Naive thymus-derived CD8-positive, alpha-beta T cell (primary cell): ENCODE measurements at places on chromosomes 2 and 18.

DNA sequence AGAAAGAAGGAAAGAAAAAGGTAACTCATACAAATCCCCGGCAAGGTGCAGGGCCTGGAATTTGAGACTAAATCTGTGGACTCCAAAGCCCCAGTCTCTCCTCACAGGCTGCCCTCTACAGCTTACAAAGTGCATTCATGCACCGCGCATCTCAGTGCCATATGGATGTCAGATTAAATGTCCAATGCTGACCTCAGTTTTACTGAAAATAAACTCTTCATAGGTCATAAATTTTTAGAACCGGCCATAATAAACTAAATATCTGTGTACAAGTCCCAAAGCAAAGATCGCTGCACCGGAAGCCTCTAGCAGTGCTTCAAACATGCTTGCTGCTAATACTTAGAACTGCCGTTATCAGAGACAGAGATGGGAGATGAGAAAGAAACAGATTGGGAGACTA lies 17.7 kb downstream of the ST6GAL2 start:
- no peak overlapping the region for H3K4me3 ChIP-seq
- DNase-seq = no peak
- no peak overlapping the region for H3K27ac ChIP-seq
- peaks cover 9% of the 10 kb centered on the region for H3K27me3 ChIP-seq
- no peaks in the 10 kb centered on the region for H3K4me1 ChIP-seq

GRCh38 chr2:238409341-238410199 lies 17.2 kb upstream of the ASB1 start:
- no peak for DNase-seq
- H3K27me3 ChIP-seq = no peaks in the 10 kb centered on the region
- peaks cover 11% of the 10 kb centered on the region for H3K4me1 ChIP-seq
- H3K4me3 ChIP-seq = no peak overlapping the region
- no peaks in the 10 kb centered on the region for H3K36me3 ChIP-seq

- no peak for DNase-seq
- H3K27ac ChIP-seq = no peak overlapping the region
- H3K36me3 ChIP-seq = no peaks in the 10 kb centered on the region
- peaks cover 1% of the 10 kb centered on the region for H3K27me3 ChIP-seq
- no peaks in the 10 kb centered on the region for H3K4me1 ChIP-seq
- H3K4me3 ChIP-seq = no peak overlapping the region
These were observed 541.1 kb downstream of the SATB2 start for GRCh38 chr2:198916548-198917080.

DNA sequence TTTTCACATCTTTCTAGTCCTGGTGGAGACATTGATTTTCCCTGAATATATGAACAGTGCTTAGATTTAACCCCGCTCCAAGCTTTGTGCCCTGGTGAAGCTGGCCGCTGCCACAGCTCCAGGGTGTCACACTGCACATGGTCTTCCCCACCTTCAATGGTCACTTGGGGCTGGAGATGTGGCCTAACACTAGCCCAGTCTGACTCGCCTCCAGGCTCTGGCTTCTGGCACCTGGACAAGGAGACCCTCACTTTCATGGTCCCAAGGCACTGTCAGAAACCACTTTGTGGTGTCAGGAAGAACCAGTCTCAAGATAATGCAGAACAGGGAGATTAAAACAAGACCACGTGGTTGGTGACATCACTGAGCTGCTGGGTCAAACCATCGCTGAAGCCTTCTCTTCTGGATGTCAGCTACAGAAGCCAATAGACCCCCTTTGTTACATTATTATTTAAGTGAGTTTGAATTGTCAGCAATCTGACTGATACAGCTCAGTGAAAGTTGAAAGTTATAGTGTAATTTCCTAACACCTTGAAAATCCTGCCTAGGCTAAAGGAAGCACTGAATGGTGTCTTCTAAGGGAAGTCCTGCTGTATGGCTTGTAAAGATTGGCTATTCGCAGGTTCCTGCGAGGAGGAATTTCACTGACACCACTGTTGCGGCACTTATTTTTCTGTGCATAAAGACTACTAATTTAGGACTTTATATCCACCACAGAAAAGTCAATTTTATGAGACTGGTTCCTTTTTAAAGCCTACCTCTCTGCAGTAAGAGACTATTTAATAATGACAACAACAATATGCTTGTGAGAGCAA lies 55.0 kb upstream of the CTDP1 start:
- H3K27ac ChIP-seq = no peak overlapping the region
- H3K36me3 ChIP-seq = no peaks in the 10 kb centered on the region
- H3K4me3 ChIP-seq = no peak overlapping the region
- no peaks in the 10 kb centered on the region for H3K27me3 ChIP-seq

DNA sequence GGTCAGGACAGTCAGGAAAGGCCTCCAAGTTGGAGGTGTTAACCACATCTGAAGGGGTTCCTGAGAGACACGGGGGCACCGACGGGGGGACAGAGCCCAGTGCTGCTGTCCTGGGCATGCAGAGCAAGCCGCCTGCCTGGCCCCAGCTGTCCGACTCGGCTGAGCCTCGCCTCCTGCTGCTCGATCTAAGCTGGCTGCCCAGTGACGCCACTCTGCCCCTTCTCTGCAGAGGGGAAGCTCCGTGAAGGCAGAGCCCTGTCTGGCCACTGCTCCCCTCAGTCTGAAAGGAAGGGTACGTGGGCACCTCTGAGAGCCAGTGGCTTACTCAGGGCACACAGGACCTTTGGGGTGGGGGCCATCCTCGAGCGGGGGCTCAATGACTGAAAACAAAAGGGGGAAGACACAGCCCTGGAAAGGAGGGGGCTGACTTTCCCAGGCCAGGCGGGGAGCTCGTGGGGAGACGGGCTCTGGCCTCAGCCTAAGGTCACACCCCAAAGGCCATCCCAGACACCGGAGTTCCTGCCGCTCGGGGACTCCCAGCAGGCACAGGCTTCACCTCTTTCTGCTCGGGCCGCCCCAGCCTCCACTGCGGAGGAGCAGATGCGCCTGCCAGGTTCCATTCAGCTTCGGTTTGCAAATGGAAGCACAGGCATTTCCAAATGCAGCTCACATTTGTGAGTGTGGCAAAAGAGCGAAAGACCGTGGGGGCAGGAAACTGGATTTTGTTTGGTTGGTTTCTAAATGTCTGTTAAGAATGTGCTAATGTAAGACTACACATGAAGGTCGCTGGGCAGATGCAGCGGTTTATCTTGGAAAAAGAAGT lies 136.9 kb downstream of the HDAC4 start:
- H3K27ac ChIP-seq = peak overlapping the region; percentile 95
- no peaks in the 10 kb centered on the region for H3K27me3 ChIP-seq
- no peaks in the 10 kb centered on the region for H3K36me3 ChIP-seq
- no peak for DNase-seq

DNA sequence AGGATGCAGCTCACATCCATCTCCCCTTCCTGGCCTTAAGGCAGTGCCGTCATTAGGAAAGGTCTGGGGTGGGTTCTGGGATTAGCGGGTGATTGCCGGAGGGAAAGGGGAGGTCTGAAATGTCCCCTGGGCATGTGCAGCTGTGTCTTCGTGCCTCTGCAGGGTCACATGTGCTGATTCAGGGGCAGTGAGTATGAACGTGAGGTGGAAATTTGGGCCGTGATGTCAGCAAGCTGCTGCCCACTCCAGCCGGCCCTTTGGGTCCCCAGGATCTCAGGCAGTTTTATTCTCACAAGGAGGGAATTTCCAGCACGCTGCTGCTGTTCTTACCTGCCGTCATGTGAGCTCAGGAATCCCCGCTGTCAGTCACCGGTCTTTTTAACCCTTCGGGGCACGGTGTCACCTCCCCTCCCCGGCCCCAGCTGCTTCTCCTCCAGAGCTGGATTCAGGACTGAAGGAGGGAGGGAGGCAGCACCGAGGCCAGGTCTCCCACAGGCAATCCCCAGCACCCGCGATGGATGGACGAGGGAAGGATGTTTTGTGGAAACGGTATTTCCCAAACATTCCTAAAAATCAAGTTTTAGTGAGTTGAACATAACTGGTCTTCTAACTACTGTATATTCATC lies 23.5 kb downstream of the GPR35 start:
- DNase-seq = no peak
- H3K4me3 ChIP-seq = no peak overlapping the region
- peaks cover 26% of the 10 kb centered on the region for H3K27me3 ChIP-seq
- H3K36me3 ChIP-seq = no peaks in the 10 kb centered on the region
- H3K4me1 ChIP-seq = peaks cover 11% of the 10 kb centered on the region

- no peak overlapping the region for H3K27ac ChIP-seq
- peaks cover 18% of the 10 kb centered on the region for H3K27me3 ChIP-seq
- H3K4me1 ChIP-seq = no peaks in the 10 kb centered on the region
- DNase-seq = no peak
These were observed 53.5 kb upstream of the TGFA start for GRCh38 chr2:70607121-70607561.

- no peak overlapping the region for H3K27ac ChIP-seq
- no peak overlapping the region for H3K4me3 ChIP-seq
- DNase-seq = no peak
- peaks cover 7% of the 10 kb centered on the region for H3K27me3 ChIP-seq
- H3K4me1 ChIP-seq = no peaks in the 10 kb centered on the region
These were observed 44.0 kb downstream of the ACKR3 start for GRCh38 chr2:236613612-236614011.

DNA sequence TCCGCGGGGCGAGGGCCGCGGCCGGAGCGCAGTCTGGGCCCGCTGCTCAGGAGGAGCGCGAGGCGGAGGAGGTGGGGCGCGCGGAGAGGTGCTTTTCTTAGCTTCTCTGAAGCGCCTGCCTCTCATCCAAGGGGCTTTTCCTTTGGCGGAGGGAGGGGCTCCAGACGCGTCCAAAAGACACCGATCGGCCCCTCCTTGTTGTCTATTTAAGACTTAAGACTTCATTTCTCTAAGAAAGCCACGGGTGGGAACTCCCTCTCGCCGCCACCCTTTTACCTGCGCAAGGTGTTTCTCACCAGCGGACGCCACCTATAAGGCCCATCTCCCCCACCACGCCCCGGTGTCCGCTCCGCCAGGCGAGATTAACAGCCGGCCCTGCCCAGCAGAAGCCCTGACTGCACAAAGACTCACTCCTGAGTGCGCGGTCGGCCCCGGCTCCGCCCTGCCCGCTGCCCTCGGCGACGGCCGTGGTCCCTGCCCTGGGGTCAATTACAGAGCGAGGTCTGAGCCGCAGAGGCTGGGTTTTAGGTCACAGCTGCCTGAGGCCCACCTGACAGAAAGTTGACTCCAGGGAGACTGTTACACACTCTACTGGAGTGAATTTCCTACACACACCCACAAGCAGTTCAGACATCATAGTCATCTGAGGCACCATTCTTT lies at the start of gene DSC2:
DSC2 (minus strand) TSS at position 397 of the 660 bp plus-strand sequence. CDS start 450 bp downstream, outside the sequence.
- no peaks in the 10 kb centered on the region for H3K4me1 ChIP-seq
- no peak for DNase-seq
- H3K27me3 ChIP-seq = peaks cover 46% of the 10 kb centered on the region
- H3K36me3 ChIP-seq = no peaks in the 10 kb centered on the region
- no peak within 1 kb of the TSS for H3K27ac ChIP-seq
- H3K4me3 ChIP-seq = no peak within 1 kb of the TSS

DNA sequence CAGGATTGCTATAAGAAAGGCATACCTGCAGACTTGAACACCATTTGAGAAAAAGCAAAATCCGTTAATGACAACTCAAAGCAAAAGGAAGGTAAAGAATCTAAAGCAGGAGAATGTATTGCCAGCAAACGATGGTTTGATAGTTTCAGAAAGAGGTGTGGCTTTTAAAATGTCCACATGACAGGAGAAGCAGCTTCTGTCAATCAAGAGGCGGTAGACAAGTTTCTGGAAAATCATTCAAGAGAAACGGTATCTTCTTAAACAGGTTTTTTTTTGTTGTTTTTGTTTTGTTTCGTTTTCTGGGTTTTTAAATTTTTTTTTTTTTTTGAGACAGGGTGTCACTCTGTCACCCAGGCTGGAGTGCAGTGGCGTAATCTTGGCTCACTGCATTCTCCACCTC lies 13.8 kb downstream of the CLEC4F start:
- no peak for DNase-seq
- no peaks in the 10 kb centered on the region for H3K36me3 ChIP-seq
- H3K4me3 ChIP-seq = no peak overlapping the region
- H3K4me1 ChIP-seq = no peaks in the 10 kb centered on the region
- no peak overlapping the region for H3K27ac ChIP-seq

- H3K27me3 ChIP-seq = peaks cover 13% of the 10 kb centered on the region
- H3K27ac ChIP-seq = no peak overlapping the region
- H3K4me3 ChIP-seq = no peak overlapping the region
- H3K4me1 ChIP-seq = peaks cover 19% of the 10 kb centered on the region
These were observed 11.5 kb upstream of the EIF2AK3 start for GRCh38 chr2:88638743-88639142.

GRCh38 chr2:73992036-73992435 lies 7.3 kb downstream of the TET3 start:
- H3K4me1 ChIP-seq = peaks cover 47% of the 10 kb centered on the region
- H3K27me3 ChIP-seq = no peaks in the 10 kb centered on the region
- H3K36me3 ChIP-seq = peaks cover 17% of the 10 kb centered on the region
- no peak for DNase-seq

GRCh38 chr18:26532367-26533340 lies 15.7 kb downstream of the KCTD1 start:
- no peak overlapping the region for H3K4me3 ChIP-seq
- no peaks in the 10 kb centered on the region for H3K4me1 ChIP-seq
- no peak for DNase-seq

- no peak for DNase-seq
- no peaks in the 10 kb centered on the region for H3K36me3 ChIP-seq
- H3K27me3 ChIP-seq = no peaks in the 10 kb centered on the region
These were observed 317.6 kb downstream of the PRKCE start for GRCh38 chr2:45968946-45969584.

DNA sequence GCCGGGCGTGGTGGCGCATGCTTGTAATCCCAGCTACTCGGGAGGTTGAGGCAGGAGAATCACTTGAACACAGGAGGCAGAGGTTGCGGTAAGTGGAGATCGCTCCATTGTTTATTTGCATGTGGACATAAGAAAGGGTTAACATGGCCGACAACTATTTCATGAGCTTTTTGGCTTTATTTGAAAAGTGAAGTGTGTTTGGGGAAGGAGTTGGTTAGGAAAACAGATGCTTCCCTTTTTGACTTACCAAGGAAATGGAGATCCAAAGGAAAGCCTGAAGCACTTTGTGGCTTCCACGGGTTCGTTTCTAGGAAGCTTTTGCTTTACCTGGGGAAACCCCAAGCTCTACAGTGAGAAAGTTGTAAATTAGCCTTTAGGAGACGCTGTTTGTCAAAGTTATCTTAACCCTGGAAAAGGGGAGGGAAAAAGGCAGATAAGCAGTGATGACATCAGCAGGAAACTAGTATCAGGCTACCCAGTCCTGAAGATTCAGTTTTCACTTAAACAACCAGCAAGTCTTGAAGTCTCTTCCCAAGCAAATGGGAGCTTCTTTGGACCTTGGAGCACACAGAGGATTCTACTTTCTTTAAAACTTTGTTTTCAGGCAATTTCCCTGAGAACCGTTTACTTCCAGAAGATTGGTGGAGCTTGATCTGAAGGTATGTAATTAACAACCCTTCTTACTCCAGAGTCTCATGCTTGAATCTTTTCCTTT lies at the start of gene CASP10:
CASP10 (plus strand) TSS at position 492 of the 715 bp plus-strand sequence. CDS start 2,637 bp downstream, outside the sequence.
- H3K27me3 ChIP-seq = no peaks in the 10 kb centered on the region
- H3K4me3 ChIP-seq = peak within 1 kb of the TSS; percentile 96
- peak within 1 kb of the TSS; percentile 96 for H3K27ac ChIP-seq
- peaks cover 10% of the 10 kb centered on the region for H3K36me3 ChIP-seq
- DNase-seq = no peak

- no peak for DNase-seq
- H3K4me3 ChIP-seq = peak overlapping the region; percentile 97
- H3K27me3 ChIP-seq = peaks cover 4% of the 10 kb centered on the region
- peak overlapping the region; percentile 91 for H3K27ac ChIP-seq
These were observed 1.1 kb downstream of the METAP1D start for GRCh38 chr2:172000696-172001361.
